ENCODE measurements at places on chromosomes 12 and 14.

DNA sequence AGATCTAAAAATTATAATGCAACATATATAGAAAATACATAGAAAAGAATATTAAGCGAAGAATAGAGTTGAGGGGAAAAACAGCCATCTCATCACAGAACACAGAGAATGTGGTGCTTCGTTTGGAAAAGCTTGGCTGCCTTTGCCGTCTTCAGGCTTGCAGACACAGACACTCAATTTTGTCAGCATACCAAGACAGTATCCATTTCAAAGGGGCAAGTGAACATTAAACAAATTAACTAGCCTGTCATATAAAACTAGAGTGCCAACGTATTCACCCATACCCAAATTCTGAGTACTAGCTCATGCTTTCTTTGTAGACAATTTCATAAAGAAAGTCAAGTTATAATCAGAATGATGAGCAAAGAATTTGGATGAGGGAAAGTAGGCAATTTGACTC lies 40.5 kb downstream of the DMAC2L start:
- no peak for DNase-seq

- no peak for DNase-seq
These were observed 35.1 kb upstream of the PPP2R5E start for GRCh38 chr14:63578300-63578699.

GRCh38 chr12:28035500-28035899 lies 63.0 kb upstream of the PTHLH start:
- DNase-seq: no peak

GRCh38 chr12:51970904-51971646 lies 19.6 kb downstream of the ACVR1B start:
- no peak for DNase-seq

- no peak for DNase-seq
These were observed 84.8 kb downstream of the EEA1 start for GRCh38 chr12:92844151-92844763.

- no peak for DNase-seq
These were observed 480.2 kb upstream of the FBXO33 start for GRCh38 chr14:39912192-39913100.

DNA sequence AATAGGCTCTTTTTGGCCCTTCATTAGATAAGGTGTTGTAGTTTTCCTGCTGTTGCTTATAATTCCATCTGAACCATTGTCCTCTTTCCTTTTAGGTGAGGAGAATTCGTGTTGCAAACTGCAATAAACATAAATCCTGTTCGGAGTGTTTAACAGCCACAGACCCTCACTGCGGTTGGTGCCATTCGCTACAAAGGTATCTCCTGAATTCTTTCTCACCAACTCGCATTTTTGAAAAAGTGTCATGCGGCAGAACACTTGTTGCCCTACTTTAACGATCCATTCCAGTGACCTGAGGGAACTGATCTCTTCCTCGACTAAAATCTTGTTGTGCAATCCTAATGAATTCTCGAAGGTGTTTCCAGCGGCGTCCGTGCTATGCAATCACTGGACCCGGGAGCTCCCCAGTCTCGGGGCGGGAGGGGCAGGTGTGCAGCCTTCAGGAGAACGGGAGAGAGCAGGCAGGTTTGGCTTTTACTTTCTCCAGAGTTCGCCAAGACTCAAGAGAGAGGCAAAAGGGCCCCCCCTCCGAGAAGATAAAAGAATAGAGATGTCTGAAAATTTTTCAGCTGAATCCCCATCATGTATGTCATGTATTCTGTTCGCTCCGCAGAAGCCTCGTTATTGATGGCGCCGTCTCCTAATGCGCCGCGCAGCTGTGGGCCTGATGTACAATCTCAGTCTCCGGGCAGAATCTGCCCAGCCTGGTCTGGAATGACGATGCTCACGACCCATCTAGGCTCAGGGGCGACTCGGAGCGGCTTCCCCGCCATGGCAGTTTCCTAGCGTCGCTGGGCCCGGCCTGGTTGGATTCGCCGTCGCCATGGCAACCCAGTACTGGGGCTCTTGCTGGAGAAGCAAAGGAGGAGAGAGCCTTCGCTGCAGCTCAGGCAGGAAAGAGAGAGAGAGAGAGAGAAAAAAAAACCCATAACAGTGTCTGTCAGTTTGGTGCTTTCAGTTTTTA lies 38.2 kb downstream of the PLXNC1 start:
- DNase-seq: no peak

DNA sequence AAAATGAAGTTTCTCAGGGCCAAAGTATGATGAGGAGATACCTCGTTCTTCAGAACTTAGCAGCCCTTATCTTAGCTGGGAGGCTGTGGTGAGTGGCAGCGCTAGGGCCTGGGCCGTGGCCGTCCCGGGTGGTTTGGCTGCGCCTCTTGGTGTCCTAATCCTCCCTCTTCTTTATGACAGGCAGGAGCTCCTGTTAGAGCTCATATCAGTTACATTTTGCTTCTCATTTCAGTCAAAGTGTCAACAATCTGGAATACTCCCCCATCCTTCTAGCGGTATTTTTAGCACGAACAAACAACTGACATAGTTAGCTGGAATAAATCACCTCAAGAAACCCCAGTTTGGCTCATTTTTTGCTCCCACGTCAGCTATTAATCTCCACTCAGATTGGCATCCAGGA lies 188.8 kb downstream of the TTC7B start:
- DNase-seq: no peak

- DNase-seq: no peak
These were observed 176.1 kb downstream of the SLC25A21 start for GRCh38 chr14:36996133-36996856.

DNA sequence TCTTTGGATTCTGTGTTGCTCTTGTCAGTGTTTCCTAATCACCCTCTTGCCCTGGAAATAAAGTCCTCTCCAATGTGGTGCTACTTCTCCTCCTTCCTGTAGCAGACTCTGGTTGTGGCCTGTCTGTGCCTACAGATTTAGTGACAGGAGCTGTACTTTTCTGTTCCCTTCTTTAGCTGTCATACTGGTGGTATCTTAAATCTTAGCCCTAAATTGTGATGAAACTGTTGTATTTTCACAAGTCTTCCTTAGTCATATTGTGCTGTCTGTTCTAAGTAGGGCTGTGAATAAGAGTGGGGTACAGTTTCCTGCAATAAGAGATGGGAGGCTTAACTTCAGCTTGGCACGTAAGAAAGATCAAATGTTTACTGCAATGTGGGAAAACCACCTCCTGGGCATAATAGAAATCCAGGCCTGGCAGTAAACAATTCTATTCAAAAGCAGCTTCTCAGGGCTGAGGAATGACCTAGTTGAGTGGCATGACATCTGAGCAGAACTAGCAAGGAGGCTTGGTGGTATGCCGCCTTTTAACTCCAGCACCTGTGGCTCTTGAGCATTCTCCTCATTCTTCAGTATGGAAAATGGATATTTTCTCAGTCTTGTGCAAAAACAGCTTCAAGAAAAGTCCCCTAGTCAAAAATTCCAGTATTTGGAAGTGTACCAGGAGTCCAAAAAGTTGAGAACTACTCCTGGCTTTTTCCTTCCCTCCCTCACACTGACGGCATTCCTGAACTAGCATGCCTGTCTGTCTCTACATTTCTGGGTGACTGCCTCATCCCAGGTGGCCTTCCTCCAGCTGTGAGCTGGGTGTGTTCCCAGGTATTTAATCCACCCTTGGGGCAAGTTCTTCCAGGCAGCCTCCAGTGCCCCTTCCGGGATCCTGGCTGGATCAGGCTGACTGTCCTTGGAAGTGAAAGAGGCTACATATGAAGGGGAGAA lies 19.5 kb downstream of the ANO6 start:
- no peak for DNase-seq

- DNase-seq: no peak
These were observed 21.0 kb downstream of the KRT80 start for GRCh38 chr12:52170827-52171226.

DNA sequence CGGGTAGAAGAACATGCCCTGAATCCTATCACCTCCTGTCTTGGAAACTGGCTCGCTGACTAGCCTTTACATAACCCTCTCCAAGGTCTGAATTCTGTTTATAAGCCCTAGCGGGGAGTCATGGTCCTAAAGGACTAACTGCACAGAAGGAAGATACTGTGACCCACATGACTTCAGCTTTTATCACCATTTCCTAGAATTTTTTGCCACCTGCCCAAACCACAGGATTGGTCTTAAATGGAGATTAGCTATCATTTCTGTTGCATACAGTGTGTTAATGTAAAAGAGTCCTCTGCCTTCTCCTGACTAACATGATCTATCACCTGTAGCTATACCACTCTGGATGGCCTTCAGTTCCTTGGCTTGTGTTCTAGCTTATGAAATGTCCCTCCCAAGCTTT lies 319.2 kb downstream of the DUSP6 start:
- DNase-seq: no peak

- no peak for DNase-seq
These were observed 63.4 kb upstream of the CCND2 start for GRCh38 chr12:4210183-4210582.

- no peak for DNase-seq
These were observed 371.2 kb upstream of the LRFN5 start for GRCh38 chr14:41235466-41235865.

Data from hematopoietic multipotent progenitor cell treated with erythropoietin and hydrocortisone succinate and interleukin-3 and kit ligand, for 15 days (in vitro differentiated cells).